ENCODE measurements at places on chromosomes 6 and 20. TPM values are rescaled to one million over a fixed set of nuclear protein-coding genes. Genes with fewer than 3 reads are reported as not detected.
A peak's percentile ranks its signal among the peaks of the same experiment; 100 is the strongest.

The COL21A1 gene
- 54.3 TPM for total RNA-seq

GRCh38 chr20:54587408-54587807 lies 112.0 kb downstream of the DOK5 start:
- DNase-seq: no peak

The PCIF1 gene
- total RNA-seq: 21.9 TPM

DNA sequence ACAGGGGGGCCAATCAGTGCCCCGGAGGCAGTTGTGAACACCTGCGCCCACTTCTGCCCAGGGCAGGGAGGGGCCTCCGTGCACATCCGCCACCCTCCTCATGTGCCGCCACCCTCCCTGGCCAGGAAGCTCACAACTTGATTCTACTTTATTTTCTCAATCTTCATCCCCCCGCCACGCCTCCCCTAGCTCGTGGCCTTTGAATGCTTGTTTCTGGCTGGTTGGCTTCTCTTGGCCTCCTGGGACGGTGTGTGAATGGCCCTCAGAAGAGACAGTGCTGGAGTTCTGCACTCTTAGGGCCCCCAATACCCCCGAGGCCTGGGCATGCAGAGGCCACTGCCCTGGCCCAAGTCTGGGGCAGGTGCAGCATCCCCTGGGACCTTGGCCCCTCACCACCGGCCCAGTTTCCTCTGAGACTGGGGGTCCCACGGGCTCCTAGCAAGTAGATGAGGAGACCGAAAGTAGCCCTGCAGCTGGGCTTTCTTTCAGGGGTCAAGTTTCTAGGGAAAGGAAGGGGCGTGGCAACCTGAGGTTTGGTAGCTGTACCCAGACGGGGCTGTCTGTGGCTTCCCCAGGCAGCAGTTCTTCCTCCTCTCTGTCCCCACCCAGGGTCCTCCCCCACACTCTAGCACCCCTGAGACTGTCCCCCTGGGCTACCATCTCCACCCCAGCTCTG lies 1.3 kb downstream of the RGS19 start:
- no peak for DNase-seq

- no peak for DNase-seq
Measured at GRCh38 chr6:164099269-164099865, 684.8 kb downstream of the QKI start.

GRCh38 chr20:4573564-4574355 lies 147.9 kb upstream of the PRND start:
- no peak for DNase-seq

The ELOVL4 gene
- total RNA-seq: 0.19 TPM

DNA sequence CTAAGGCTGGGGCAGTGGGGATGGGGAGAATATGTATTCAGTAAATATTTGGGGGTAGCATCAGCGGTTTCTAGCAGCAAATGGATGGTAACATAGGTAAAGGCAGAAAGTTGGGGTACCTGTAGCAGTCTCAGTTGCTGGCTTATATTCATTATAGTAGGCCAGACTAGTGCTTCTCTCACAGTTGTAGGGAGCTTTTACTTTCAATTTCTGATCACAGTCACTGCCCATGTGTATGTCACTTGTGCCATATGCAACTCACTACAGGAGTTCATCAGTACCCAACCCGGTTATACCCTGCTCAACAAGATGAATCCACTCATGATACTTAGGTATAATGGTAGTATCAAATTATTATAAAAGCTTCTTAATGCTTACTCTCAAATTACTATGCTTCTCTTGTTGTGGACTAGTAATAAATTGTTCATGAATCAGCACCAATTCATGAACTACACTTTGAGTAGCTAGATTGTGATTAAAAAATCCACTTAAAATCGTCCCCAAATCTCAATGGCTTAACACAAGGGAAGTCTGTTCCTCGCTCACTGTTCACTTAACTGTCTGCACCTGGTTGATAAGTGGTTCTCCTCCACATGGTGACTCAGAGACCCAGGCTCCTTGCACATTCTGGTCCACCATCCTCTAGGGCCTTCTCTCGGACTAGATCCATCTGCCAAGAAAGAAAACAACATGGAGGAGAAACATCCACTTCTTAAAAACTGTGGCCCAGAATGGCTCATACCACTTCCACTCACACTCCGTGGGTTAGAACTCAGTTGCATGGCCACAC lies 31.3 kb upstream of the MYLIP start:
- no peak for DNase-seq

The SCRT2 gene
- not detected for total RNA-seq

DNA sequence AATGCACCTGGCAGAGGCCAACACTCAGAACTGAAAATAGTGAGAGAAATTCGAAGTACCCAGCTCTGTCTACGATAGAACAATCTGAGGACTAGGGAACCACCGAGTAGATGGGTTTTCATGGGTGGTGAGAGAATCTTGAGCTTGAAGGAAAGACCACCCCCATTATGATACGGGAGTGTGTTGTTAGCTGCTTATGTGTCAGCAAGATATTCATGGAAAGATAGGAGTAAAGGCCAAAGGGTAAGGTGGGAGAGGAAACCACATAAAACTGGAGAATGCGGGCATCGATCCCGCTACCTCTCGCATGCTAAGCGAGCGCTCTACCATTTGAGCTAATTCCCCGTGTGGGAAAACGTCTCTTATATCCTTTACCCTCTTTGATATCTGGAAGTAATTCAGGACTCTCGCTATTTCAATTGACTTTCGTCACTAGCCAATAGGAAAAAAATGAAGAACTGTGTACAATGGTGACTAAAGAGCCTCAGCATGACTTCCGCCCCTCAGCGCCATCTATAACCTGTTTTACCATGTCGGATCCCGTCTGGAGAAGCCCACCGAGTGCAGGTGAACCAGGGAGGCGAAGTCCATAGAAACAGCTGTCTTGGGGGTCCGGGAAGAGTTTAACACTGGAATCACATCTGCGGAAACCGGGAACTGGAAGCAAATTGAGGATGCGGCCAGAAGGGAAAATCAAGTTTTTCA lies 25.0 kb upstream of the ABT1 start:
- peak; percentile 44 for DNase-seq

The PDE10A gene
- total RNA-seq: 12.2 TPM

The SLC22A16 gene
- not detected for total RNA-seq

The FAM162B gene
- total RNA-seq: 3.5 TPM

- DNase-seq: no peak
Measured at GRCh38 chr6:155162682-155163081, 101.1 kb upstream of the CLDN20 start.

The TRAPPC3L gene
- not detected for total RNA-seq

- peak; percentile 84 for DNase-seq
Measured at GRCh38 chr6:165662749-165663376, at the start of gene PDE10A. Gene PDE10A, minus strand, starts transcription at chr6:165663241. Its CDS starts 430 bp downstream, at chr6:165662811.

The MUCL3 gene
- total RNA-seq: not detected

The SIRPB2 gene
- total RNA-seq: 3.2 TPM

DNA sequence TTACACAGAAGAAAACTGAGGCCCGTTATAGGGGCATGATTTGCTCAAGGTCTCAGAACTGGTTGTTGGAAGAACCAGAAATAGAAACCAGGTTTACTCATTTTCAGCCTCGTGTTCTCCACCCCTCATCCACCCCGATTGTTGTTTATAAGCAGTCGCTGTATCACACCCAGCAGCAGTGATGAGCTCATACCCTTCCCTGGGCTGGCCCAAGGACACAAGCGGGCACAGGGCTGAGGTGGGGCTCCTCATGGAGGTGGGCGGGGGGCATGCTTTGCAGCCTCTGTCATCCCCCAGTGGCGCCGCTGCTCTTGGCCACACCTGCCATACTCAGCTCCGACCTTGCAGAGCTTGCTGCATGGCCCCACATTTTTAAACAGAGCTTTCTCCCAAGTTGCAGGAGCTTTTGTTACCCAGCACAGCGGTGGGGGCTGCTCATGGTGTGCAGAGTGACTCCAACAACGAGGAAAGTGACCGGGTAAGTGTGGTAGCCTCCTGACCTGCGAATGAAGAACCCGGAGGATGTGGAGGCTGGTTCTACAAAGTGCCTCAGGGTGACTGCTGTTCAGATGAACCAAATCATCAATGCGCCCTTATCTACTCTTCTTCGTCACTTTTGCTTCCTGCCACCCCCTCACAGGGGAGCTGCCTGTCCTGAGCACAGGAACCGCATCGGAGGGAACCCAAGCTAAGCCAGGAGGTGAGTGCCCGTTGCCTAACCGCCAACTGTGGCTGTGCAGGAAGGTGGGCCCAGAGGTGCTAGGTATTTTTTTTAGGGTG lies 43.6 kb upstream of the NKX2-2 start:
- DNase-seq: no peak
